ENCODE measurements at places on chromosomes 2 and 18.

GRCh38 chr2:231884438-231885140 is 41.6 kb downstream of the NPPC start:
- no peak for DNase-seq

DNA sequence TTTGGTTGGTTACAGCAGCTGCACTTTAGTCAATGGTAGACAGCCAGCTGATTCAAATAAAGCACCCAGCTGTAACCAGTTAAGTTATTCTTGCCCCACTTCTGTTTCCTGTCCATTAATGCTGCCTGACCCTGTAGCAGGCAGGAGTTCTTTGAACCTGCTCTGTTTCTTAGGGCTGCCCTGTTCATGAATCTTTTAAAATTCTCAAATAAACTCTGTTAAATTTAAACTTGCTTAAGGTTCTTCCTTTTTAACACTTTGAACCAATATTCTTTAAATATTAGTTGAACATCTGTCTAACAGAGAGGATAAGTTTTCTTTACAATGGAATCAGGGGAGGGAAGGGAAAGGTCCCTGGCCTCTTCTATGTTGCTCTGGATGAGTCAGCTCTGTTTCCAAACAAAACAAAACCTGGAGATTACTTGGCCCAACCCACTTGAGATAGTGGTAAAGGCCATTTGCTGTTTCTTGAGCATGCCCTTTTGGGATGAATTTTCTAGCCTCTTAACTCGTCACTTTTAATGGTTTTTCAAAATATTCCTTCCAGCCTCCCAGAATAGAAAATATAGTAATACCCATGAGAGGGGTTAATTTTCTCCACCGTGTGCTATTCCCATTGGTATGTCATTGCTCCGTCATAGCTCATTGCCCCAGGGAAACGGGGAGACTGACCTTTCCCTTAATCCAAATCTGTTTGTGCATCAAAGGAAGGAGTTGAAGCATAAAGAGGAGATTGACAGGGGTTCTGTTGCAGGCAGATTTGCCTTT is 112.1 kb upstream of the FHL2 start:
- DNase-seq: no peak

GRCh38 chr18:470661-471501 is 29.6 kb downstream of the COLEC12 start:
- DNase-seq: no peak

GRCh38 chr2:199743415-199744120 is 107.4 kb downstream of the FTCDNL1 start:
- DNase-seq: no peak

DNA sequence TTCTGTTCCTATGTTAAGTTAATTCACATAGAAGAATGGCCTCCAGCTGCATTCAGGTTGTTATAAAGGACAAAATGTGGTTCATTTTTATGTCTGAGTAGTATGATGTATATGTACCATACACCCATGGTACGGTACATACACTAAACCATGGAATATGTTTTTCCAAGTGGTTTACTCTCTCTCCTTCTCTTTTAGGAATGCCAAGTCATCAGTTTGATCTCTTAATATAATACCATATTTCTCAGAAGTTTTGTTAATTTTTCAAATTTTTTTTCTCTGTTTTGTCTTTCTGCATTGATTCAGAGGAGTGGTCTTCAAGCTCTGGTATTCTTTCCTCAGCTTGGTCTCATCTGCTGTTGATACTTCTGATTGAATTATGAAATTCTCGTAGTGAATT is 230.9 kb downstream of the DSEL start:
- DNase-seq: no peak

GRCh38 chr2:40955635-40956034 is 503.7 kb upstream of the SLC8A1 start:
- DNase-seq: no peak

DNA sequence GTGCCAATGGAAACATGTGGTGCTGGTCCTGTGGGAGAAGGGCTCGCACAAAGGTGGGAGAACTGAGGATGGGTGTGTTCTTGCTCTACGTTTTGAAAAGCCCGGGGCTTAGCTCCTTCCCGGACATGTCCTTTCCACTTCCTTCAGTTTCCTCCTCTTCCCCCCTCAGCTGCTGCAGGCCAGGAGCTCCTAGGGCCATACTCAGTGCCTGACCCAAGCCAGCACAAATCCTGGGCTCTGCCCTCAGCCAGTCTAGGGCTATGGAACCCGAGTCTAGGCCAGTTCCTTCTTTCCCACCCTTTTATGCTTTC is 1.4 kb upstream of the SIX2 start:
- no peak for DNase-seq

GRCh38 chr2:134352844-134353243 is 99.0 kb downstream of the MGAT5 start:
- no peak for DNase-seq

GRCh38 chr2:12047761-12048160 is 301.3 kb downstream of the LPIN1 start:
- DNase-seq: no peak
